Fibroblast of pulmonary artery (primary cell): ENCODE measurements at places on chromosomes 3 and 15.

GRCh38 chr15:96330064-96330449, 443 bp upstream of the NR2F2 start:
- DNase-seq = peak; percentile 87

GRCh38 chr15:59491062-59491461, 53.1 kb downstream of the FAM81A start:
- peak; percentile 17 for DNase-seq

DNA sequence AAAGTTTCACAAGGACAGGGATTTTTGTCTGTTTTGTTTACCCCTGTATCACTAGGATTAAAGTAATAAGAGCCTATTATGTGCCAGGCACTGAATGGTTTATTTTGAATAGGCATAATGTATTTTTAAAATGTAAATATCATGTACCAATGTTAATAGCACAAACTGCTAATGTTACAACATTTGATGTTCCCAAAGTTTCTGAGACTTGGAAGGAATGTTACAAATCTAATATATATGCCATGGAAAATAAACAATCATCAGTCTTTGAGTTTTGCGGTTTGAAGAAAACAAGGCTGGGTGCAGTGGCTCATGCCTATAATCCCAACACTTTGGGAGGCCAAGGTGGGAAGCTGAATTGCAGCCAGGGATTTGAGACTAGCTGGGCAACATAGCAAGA, 159.4 kb downstream of the CDIN1 start:
- no peak for DNase-seq

DNA sequence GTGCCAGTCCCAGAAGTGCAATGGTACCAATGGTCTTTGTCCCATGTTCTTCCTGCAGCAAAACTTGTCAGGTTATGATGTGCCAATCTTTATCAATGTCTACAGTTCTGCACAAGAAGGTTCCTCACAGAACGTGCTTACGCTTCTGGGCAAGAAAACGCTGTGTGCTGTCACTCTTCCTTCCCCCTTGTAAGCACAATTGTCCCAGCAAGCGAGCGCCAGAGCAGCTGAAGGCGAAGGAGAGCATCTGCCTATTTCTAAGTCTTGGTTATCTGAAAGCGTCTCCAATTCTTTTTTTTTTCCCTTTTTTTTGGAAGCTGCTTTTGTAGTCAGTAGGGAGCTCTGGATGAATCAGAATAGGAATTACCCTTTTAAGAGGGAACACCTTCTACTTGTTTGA, 514.4 kb downstream of the FGF12 start:
- no peak for DNase-seq

- DNase-seq = no peak
These were observed 103.7 kb downstream of the AQP9 start for GRCh38 chr15:58241872-58242271.

DNA sequence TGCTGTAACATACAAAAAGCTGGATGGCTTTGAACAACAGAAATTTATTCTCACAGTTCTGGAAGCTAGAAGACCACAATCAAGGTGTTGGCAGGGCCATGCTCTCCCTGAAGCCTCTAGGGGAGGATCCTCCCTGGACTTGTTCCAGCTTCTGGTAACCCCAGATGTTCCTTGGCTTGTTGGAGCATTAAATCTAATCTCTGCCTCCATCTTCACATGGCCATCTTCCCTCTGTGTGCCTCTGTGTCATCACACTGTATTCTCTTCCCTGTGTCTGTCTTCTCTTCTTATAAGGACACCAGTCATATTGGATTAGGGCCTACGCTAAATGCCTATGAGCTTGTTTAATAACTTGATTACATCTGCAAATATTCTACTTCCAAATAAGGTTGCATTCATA, 109.5 kb downstream of the STAG1 start:
- DNase-seq = no peak

DNA sequence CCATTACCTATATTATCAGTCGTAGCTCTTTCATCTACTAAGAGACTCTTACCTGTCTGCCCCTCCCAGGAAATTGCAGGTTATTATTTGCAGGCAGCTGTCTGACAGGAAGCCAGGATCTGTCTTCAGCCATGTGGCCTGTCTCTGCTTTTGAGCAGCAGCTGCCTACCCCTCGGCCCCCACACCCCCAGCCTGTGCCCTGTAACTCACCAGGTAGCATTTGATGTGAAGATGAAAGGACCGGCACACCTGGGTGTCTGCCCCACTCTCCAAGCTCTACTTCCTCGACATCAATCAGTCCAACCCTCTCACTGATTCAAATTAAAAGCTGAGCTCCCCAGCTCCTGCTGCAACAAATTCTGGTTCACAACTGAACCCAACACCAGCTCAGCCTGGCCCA, 197.2 kb upstream of the CTNNB1 start:
- DNase-seq = no peak

DNA sequence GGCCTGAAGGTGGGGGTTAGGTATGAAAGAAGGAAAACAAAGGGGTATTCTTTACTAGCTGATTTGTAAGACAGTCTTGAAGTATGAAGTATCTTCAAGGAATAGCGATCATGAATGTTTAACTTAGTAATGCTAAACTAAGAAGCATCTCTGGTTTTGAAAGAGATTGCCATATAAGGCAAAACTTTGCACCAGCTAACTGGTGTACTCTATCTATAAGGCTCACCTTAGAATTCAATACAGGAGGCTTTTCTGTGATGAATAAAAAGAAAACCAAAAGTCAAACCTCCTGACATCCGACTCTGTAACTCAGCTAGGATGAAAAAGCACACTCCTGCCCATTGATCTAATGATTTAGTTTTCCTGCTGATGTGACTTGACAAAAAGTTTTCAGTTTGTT, 54.7 kb downstream of the FOXP1 start:
- DNase-seq = no peak

GRCh38 chr3:142279965-142280590, 54.7 kb upstream of the GK5 start:
- DNase-seq = peak; percentile 90

DNA sequence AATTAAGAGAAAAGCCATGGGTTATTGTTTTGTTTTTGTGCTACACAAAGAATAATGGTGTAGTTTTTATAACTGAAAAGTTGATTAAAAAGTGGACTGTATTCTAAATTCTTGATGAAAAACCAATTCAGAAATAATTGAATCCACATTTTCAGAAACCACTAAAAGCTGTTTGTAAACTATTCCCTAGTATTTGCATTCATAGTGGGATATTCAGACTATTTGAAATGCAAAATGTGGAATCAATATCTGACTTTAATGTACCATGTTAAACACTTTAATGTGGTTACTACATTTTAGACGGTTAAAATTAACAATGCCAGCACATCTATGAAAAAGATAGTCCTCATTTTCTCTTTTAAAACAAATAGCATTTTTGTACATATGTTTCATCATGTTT, 104.6 kb downstream of the ZIC4 start:
- no peak for DNase-seq

GRCh38 chr3:107414325-107414964, 37.2 kb downstream of the CCDC54 start:
- no peak for DNase-seq

- no peak for DNase-seq
These were observed 3.0 kb downstream of the FAM219B start for GRCh38 chr15:74903676-74904075.

DNA sequence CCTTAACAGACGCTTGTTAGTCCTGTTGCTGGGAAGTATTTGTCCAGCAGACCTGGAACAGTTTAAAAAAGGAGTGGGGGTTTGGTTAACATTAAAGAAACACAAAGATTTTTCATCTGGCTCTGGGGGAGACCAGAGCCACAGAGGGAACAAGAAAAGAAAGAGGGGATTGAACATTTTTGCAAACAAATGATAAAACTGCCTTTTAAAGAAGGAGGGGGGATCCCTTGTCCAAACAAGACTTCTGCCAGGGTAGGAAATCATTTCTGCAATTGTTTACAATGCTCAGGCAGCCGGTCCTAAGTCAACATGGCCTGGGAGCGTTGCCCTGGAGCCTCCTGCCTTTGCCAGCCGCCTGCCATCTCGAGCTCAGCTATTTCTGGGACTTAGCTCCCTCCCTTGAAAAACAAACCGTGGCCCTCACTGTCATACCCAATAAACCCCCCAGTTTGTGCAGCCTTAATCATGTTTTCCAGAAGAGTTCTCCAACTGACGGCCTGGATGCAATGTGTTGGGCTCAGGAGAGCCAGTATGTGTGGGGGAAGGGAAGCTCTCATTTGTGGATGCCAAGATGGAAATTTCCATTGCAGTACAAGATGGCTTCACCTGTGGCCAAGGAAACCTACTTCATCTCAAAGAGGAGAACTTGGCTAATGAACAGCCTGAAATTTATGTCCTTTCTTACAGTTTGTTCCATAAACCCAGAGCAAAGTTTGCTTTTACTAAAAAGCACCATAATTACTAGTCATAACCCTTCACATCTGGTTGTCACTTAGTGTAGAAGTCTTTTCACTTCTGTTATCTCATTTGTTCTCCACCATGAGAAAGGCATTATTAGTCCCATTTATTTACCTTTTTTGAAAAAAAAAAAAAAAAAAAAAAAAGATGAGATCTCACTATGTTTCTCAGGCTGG, 75.9 kb upstream of the RNU6-1 start:
- peak; percentile 20 for DNase-seq

GRCh38 chr3:191283400-191283799, 45.8 kb upstream of the CCDC50 start:
- no peak for DNase-seq

- DNase-seq = no peak
These were observed 124.6 kb upstream of the LYSMD4 start for GRCh38 chr15:99857836-99858235.
